ENCODE measurements at places on chromosomes 6 and 20. TPM values are rescaled to one million over a fixed set of nuclear protein-coding genes. Genes with fewer than 3 reads are reported as not detected.

The THBS2 gene
- total RNA-seq, result not detected

The NFATC2 gene
- total RNA-seq, result 43.7 TPM

The SPATA25 gene
- 5.8 TPM for total RNA-seq

The OR2B6 gene
- not detected for total RNA-seq

The TNFRSF21 gene
- 36.5 TPM for total RNA-seq

The APOM gene
- total RNA-seq, result 2.1 TPM

The DEFB125 gene
- not detected for total RNA-seq

The SLC16A10 gene
- not detected for total RNA-seq

The NRSN1 gene
- total RNA-seq, result not detected

The PROKR2 gene
- not detected for total RNA-seq

The RWDD2A gene
- total RNA-seq, result 4.4 TPM

The SIGLEC1 gene
- total RNA-seq, result 0.11 TPM

The CDH26 gene
- 0.26 TPM for total RNA-seq

The PNPLA1 gene
- total RNA-seq, result not detected

The COL10A1 gene
- total RNA-seq, result not detected

The TAAR8 gene
- total RNA-seq, result not detected

The RAMACL gene
- total RNA-seq, result 0.33 TPM

The OR2H1 gene
- total RNA-seq, result not detected

The AP5S1 gene
- total RNA-seq, result 12.1 TPM

The SOX18 gene
- not detected for total RNA-seq

The ZNF184 gene
- 17.7 TPM for total RNA-seq

The HS3ST5 gene
- total RNA-seq, result not detected

The GPX5 gene
- total RNA-seq, result not detected

The LINC00237 gene
- total RNA-seq, result not detected

The C20orf96 gene
- total RNA-seq, result 12.6 TPM

The DAAM2 gene
- 1.1 TPM for total RNA-seq

The KIF25 gene
- total RNA-seq, result not detected

The RIPPLY2 gene
- total RNA-seq, result not detected

The C6orf132 gene
- total RNA-seq, result not detected

The SRMS gene
- total RNA-seq, result not detected

The ITPR3 gene
- total RNA-seq, result 83.5 TPM

The EFCAB8 gene
- total RNA-seq, result not detected
